Peyer's patch (tissue), 4 donors: ENCODE measurements at places on chromosomes 2 and 18.

DNA sequence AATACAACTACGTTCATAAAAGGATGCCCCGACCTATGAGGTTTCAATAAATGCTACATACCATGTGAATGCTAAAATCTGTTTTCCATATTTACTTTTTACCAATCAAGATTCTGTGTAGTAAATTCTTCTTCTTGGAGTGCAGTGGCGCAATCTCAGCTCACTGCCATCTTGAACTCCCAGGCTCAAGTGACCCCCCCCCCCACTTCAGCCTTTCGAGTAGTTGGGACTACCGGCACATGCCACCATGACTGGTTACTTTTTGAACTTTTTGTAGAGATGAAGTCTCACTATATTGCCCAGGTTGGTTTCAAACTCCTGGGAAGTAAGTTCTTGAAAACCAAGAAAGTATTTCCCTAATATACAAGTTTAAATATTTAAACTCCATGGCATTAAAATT is 14.4 kb upstream of the USP34 start:
- DNase-seq: no peak

DNA sequence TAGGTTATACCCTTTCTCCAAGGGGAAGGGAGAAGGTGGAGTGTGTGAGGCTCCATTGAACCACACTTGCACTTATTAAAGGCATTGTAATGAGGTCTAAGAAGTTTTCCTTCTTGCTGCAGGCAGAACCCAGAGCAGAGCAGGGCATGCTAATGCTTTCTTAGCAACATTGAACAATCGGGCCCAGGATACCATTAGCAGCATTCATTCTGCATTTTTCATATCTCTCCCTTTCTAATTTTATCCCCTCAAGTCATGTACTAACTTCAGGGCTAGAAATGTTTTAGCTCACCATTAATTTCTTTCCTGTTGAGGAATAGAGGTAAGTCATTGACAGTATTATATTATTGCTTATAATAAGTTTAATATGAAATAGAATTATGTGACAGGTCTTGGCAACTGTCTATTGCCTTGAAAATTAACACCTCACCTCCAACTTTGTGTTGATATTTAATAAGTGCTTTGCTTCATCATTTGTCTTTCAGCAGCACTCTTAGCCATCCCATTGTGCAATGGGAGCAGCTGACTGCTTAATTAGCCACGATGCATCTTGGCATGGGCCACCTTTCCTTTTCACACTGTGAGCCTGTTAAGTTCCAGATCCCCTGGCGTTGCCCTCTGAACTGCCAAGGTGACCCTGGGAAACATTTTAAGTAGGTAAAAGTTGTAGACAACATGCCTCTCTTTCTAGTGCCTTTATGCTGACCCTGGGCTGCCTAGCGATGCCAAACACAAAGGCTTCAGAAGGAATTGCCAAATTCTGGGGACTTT is 300.8 kb upstream of the MEX3C start:
- DNase-seq: no peak

- DNase-seq: no peak
Measured at GRCh38 chr2:191481305-191482070, 196.4 kb upstream of the NABP1 start.

DNA sequence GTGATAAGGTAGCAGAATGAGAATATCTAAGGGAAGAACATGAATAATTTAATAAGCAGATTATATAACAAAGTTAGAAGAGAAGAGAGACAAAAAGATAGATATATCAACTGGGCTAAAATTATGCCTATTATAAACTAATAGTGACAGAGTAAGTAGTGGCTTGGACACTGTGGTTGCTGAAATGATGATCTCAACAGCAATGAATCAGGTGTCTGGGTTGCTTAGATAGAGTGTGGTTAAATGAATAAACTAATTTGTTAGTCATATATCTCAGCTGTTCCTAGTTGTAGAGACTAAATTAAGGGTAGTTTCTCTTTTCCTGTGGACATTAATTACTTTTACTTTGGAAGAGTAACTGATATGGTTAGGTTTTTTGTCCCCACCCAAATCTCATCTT is 1485.4 kb upstream of the CELF4 start:
- DNase-seq: no peak

DNA sequence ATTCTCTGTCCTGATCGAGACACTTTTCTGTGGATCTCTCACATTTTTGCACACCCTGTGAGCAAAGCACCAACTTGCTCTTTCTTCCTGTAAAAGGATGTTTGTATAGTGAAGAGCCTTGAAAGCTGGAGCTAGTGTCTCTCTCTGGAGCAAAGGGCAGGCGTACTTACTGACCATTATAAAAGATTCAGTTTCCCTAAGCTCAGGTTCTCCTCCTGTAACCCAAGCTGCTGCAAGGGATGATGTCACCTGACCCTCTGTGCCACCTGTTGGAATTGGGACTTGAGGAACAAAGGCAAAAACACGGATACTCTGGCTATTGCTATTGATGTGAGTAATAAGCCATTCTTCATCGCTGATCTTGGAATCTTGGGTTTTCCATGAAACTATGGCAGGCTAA is 52.6 kb upstream of the NEMP2 start:
- DNase-seq: no peak

GRCh38 chr2:144605231-144605840 is 85.4 kb upstream of the ZEB2 start:
- DNase-seq: no peak

DNA sequence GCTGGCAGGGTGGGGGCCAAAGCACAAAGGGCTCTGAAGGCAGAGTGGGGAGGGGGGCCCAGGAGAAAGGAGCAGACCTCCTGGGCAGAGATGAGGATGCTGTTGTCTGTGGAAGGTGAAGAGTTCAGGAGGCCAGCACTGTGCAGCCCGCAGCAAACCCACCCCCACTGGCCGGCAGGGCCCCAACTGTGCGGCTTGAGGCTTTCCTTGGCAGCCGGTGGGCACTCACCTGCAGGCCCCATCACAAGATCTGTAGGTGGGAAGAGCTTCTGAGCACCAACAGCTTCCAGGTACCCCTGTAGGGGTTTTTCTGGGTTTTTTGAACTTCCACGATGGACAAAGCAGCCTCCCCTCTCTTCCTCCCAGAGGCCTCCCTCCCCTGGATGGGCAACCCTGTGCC is 72.9 kb downstream of the NDUFA10 start:
- DNase-seq: no peak

GRCh38 chr2:215692387-215693079 is 256.7 kb upstream of the FN1 start:
- no peak for DNase-seq
